ENCODE measurements at places on chromosomes 2 and 18.

- no peak for DNase-seq
These were observed 426.2 kb downstream of the RIT2 start for GRCh38 chr18:42689310-42689709.

DNA sequence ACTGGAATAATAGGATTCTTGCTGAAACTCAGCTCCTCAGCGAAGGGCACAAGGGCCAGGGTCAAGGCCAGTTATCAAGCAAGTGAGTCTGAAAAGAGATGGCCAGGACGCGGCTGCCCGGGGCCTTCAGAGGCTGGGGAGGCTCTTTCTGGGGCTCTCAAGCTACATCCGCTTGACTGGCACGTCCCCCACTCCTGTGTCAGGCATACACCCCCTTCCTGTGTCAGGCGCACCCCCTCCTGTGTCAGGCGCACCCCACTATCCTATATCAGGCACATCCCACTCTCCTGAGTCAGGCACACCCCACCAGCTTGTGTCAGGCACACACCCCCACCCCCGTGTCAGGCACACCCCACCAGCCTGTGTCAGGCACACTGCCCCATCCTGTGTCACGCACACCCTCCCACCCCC, 91.8 kb downstream of the TPO start:
- DNase-seq = no peak

GRCh38 chr2:132589111-132589830, 80.7 kb downstream of the LYPD1 start:
- no peak for DNase-seq

- no peak for DNase-seq
These were observed 221.4 kb upstream of the ST6GAL2 start for GRCh38 chr2:107107351-107107750.

GRCh38 chr18:66764230-66764629, 160.3 kb upstream of the CDH19 start:
- DNase-seq = no peak

DNA sequence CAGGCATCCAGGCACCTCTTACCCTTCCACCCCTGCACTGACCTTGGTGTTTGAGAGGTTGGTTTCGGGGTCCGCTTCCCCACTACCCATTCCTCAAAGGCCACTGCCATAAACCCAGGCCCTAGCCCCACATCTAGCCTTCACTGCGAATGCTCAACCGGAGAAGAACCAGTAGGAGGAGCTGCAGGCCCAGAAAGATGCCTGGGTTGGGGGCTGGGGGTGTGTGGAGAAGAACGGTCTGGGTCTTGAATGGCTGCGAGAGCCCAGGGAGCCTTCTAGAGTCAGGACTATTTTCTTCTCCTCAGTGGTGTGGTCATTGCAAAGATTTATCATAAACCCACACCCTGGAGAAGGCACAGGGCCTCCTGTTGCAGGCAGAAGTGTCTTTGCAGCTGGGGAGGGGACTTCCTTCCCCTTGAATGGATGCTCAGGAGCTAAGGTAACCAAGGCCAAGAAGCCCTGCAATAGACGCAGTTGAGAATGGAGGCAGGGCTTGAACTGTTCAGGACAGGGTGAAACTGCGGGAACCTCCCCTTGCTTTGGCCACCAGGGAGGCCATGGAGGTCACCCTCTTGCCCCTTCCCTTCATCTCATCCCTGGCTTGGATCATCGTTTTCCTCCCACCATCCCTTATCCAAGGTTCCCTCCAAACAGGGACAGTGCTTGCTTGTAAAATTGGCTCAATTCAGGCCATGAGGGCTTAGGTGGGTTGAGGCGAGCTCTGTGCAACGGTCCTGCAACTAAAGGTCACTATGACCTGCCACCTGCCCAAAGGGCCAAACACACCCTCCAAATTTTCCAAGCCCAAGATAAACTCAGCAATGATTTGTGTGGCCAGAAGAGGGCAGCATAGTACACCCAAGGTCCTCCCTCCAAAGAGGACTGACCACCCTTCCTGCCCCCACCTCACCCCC, 20.9 kb downstream of the THNSL2 start:
- peak; percentile 40 for DNase-seq

DNA sequence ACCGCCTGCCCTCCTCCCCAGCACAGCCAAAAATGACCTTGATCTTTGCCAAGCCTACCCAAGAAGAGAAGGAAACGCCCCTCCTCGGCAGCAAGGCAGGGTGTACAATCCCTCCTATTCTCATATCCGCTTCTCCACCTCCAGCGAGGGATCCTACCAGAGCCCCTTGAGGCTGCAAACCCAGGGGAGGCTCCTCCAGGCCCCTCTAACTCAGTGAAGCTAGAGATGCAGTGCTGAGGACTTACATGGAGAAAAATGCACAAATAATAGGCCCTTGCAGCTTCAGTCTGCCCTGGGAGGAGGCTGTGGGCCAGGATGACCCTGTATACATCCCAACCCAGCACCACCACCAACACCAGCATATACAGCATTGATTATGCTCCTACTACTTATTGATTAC, 46.9 kb upstream of the POMC start:
- DNase-seq = no peak

GRCh38 chr2:164722616-164723338, 101.5 kb upstream of the GRB14 start:
- peak; percentile 84 for DNase-seq

GRCh38 chr18:75172299-75173124, 36.4 kb downstream of the PTGR3 start:
- no peak for DNase-seq

Data from suppressor macrophage treated with lipopolysaccharide for 4 hours (primary cell).